Foreskin keratinocyte (primary cell): ENCODE measurements at places on chromosomes 3 and 15.

GRCh38 chr3:102141096-102141927, 292.0 kb downstream of the NFKBIZ start:
- DNase-seq = no peak

GRCh38 chr15:43378601-43379000, 7.7 kb downstream of the TUBGCP4 start:
- no peak for DNase-seq

DNA sequence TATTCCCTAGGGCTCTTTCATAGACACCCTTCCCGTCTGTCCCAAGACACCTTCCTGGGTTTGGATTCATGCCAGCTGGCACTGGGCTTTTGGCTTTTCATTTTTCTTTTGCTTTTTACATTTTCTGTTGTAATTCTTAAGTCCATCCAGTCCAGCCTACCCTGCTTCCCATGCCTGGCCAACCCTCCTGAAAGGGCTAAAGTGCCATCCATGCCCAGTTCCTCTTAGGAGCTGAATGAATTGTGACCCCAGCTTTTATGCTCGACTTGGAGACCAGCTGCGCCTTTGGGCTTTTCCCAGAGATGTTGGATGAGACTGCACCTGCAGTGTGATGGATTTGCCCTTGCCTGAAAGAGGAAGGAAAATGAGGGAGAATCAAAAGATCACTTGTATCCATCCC, 25.8 kb downstream of the LRRN1 start:
- DNase-seq = no peak

- DNase-seq = no peak
These were observed 95.3 kb downstream of the AKAP13 start for GRCh38 chr15:85475711-85476110.

- DNase-seq = no peak
These were observed 161.4 kb downstream of the CHST2 start for GRCh38 chr3:143280984-143281383.

DNA sequence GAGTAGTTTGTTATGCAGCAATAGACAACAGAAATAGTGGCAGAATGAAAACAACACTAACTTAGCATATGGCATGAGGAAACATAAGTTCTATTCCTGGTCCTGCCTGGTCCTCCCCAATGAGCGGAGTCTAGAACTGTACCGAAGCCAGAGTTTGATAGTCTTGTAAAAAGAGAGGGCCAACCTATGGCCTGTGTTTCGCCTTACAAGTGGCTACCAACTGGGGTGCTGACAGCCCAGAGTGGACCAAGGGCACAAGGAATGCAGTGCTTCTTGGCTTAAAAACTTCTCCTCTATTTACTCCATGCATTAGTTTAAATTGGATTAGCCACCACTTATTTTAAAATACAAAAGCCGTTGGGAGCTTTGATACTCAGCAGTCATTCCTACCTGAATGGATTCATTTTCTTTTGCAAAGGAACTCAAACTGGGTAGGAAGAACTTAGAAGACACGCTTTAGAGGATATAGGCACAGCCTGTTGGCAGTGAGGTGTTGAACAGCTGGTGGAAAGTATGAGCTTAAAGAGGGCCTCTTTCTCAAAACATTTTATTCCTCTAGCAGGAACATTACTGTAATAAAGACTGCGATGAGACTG, 302.9 kb downstream of the PLCL2 start:
- DNase-seq = no peak

- DNase-seq = no peak
These were observed 52.3 kb upstream of the PIAS1 start for GRCh38 chr15:68001811-68002210.

GRCh38 chr15:67685716-67686115, 139.6 kb upstream of the SKOR1 start:
- DNase-seq = no peak

DNA sequence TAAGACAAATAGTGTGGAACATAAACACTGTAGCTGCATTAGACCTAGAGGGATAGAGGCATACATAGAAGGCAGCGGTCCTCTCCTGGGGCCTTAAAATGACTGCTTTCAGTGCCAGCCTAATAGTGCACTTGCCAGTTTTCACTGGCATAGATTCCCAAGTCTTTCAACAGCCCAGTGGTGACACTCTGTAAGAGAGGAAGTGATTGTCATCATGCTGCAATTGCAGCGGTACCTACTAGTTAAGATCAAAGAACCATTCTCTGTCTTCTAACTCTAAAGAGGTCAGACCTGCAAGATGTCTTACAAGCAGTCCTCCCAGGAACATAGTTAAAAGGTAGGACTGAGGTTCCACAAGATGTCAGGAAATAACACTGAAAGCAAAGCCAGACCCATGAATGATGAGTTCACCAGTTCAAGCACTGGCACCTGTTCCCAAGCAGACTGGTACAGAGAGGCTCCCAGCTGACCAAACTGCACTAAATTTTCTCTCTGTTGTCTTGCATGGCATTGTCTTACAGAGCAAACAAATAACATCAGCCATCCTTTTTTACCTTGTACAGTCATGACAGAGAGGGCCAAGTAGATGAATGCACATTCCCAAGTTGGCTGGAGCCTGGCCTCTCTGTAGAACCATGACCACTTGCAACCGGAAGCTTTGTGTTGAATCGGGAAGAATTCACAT, 100.5 kb upstream of the SKOR1 start:
- no peak for DNase-seq

DNA sequence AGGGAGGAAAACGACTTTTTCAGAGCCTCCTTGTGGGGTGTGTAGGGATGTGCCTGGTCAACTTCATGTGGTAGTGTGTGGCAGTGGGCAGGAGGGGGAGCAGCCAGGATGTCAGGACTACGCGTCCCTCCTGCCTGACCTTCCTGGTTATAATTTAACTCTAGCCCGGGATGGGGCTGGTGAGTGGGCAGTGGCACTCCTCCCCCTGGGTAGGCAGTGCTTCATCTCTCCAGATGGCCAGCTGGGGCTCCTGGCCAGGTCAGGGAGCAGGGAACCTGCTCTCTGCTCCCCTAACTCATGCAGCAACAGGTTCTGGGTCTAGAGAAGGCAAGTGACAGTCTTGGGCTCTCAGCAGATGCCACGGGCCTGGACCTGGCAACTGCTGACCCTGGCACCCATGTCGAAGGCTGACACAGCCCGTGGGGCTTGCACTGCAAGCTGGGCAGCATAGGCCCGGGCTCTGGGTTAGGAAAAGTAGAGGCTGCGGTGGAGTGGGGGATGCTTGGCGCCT, 2.6 kb downstream of the ITIH4 start:
- DNase-seq = no peak

DNA sequence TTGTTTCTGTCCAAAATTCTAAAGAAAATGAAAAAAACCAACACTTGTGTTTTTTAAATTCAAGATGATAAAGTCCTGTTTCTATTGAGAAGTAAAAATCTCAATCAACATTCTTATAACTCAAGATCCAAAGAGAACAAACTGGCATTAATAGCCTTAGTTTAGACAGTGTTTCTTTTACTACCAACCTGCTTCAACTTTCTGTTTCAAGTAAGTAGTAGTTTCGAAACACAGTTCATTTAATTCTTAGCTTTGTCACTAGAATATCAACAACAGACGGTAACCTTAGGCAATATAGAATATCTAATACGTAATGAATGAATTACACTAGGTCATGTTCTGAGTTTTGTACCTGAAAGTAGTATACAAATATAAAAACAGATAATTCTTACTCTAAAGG, 23.7 kb downstream of the CIP2A start:
- DNase-seq = no peak

- no peak for DNase-seq
These were observed 17.3 kb downstream of the CISH start for GRCh38 chr3:50594253-50594785.

GRCh38 chr3:15923640-15924405, 126.0 kb upstream of the ANKRD28 start:
- no peak for DNase-seq

GRCh38 chr3:107767897-107768605, 245.3 kb downstream of the BBX start:
- no peak for DNase-seq

GRCh38 chr3:13470894-13471574, 9.1 kb upstream of the HDAC11 start:
- DNase-seq = no peak

DNA sequence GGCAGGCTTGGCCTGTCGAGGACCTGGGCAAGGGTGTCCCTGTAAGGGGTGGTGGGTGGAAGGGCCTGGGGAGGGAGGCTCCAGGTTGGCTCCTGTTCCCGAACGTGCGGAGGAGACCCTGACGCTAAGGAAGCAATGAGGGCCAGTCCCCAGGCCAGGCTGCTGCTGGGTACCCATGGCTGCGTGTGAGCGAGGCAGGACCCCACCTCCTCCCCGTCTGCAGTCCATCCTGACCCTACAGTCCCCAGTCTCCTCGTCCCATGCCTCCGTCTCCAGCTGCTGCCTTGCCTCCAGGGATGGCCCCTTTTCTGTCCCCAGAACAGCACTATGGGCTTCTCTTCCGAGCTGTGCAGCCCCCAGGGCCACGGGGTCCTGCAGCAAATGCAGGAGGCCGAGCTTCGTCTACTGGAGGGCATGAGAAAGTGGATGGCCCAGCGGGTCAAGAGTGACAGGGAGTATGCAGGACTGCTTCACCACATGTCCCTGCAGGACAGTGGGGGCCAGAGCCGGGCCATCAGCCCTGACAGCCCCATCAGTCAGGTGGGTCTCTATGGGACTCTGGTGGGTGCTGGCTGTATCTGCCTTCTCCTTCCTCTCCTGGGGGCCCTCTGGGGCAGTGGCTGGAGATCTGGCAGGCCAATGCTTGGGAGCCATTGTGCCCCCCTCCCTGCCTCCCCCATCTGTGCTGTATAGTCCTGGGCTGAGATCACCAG, 571 bp downstream of the FES start:
- no peak for DNase-seq

DNA sequence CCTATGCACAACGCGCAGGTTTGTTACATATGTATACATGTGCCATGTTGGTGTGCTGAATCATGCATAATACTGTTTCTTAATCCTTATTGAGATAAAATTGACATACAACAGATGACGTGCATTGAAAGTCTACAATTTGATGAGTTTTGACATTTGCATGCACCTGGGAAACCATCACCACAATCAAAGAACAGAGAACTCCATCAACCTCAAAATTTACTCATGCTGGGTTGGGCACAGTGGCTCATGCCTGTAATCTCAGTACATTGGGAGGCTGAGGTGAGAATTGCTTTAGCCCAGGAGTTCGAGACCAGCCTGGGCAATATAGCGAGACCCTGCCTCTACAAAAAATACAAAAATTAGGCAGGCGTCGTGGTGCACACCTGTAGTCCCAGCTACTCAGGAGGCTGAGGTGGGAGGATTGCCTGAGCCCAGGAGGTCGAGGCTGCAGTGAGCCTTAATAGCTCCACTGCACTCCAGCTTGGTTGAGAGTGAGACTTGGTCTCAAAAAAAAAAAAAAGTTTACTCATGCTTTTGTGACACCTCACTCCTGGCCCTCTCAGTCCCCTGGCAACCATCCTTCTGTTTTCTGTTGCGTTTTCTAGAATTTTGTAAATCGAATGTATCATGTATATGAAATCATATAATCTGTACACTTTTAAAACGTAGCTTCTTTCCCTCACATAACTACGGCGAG, 56.6 kb downstream of the BHLHE40 start:
- no peak for DNase-seq

GRCh38 chr3:62335196-62335595, 38.2 kb downstream of the FEZF2 start:
- DNase-seq = no peak

DNA sequence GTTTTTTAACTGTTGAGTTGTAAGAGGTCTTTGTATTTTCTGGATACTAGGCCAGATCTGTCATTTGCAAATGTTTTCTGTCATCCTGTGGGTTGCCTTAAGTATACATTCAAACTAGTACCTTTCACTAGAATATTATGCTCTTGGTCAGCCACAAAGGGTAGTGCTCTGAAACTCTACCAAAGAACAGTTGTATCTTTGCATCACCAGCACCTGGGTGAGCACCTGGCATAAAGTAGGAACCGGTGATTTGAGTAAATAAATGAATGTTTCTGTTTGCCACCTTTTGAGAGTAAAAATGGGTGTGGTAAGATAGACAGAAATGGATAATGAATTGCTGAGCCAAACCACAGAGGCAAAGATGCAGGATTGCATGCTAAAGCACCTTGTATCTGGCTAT, 98.7 kb downstream of the SLCO3A1 start:
- DNase-seq = no peak

DNA sequence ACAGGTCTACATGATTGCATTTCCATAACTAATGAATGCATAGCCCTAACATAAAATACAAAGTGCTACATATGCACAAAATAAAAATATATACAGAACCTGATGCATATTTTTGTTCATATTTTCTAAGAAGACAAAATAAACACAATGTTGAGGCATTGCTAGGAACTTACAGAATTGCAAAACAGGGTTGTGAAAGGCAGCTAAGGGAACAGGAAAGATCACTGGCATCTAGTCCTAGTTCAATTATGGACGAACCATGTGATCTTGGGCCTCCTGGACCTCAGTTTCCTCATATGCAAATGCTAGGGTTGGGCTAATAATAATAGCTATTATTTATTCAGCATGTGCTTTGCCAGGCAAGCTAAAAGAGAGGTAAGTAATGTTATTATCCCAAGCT, 15.5 kb upstream of the NCEH1 start:
- DNase-seq = no peak

- peak; percentile 97 for DNase-seq
These were observed 52.2 kb downstream of the TP53BP1 start for GRCh38 chr15:43440721-43441281.

- no peak for DNase-seq
These were observed 80.2 kb downstream of the CHCHD6 start for GRCh38 chr3:126784254-126784653.

DNA sequence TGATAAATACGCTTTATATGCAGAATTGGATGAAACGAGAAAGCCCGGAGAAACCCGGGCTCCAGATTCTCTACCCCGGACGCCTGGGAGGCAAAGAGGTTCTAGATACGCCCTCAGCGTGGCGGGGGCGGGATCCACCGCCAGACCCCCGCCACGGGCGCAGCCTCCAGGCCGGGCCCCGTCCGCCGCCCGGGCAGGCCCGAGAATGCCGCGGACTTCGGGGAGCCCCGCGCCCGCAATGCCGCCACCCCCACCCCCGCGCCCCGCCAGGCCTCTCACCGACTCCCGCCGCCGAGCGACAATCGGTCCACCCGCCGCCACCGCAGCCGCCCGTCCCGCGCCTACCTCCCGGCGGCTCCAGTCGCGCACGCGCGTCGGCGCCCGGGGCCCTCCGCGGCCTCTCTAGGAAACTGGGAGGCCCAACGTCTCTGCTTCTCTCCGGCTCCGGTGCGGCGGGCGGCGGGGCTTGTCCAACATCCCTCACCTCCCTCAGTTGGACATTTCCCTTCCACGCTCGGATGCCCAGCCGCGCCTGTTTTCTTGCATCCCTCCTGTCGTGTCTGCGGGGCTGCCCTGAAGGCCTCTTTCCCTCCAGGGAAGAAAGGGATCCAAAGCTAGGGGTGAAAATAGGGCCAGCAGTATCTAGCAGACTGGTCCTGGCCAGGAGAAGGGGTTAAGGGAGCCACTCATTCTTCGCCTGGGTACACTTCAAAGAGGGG, at the start of gene ZNF445:
Gene ZNF445, minus strand, starts transcription at position 359 of the 719 bp plus-strand sequence. CDS start 22,121 bp downstream, outside the sequence.
- DNase-seq = peak; percentile 60
